CD4-positive, alpha-beta T cell treated with Interleukin-17A for 1 hour (primary cell): ENCODE measurements at places on chromosomes 4 and X.

DNA sequence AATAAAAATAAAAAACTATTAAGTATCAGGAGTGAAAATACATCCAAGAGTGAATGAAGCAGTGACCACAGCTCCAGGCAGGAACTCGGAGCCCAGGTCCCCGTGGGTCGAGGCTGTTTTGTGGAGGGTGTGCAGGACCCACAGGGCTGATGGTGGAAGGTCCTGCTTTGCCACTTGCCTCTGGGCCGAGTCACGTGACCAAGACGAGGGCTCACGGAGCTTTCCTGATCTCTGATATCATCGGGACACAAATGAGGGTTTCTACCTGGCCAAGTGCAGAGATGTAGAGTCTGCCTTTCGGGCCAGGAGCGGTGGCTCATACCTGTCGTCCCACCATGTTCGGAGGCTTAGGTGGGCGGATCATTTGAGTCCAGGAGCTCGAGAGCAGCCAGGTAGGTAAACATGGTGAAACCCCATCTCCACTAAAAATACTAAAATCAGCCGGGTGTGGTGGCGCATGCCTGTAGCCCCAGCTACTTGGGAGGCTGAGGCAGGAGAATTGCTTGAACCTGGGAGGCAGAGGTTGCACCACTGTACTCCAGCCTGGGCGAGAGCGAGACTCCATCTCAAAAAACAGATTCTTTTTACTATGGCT is 7.2 kb downstream of the SLC25A6 start:
- no peak for DNase-seq

GRCh38 chr4:89217604-89218003 is 90.0 kb downstream of the GPRIN3 start:
- DNase-seq = no peak

DNA sequence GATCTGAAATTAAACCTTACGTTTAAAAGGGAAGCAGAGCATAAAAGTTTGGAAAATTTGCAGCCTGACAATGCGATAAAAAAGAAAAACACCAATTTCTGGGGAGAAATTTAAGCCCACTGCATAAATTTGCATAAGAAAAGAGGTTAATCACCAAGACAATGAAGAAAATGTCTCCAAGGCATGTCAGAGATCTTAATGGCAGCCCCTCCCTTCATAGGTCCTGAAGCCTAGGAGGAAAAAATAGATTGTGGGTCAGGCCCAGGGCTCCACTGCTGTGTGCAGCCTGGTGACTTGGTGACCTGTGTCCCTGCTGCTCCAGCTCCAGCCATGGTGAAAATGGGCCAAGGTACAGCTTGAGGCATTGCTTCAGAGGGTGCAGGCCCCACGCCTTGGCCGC is 264.0 kb upstream of the CT83 start:
- DNase-seq = no peak

- DNase-seq = no peak
Measured at GRCh38 chr4:69984030-69984443, 11.7 kb upstream of the STATH start.

- no peak for DNase-seq
Measured at GRCh38 chrX:1841746-1842145, 226.9 kb downstream of the ASMT start.

DNA sequence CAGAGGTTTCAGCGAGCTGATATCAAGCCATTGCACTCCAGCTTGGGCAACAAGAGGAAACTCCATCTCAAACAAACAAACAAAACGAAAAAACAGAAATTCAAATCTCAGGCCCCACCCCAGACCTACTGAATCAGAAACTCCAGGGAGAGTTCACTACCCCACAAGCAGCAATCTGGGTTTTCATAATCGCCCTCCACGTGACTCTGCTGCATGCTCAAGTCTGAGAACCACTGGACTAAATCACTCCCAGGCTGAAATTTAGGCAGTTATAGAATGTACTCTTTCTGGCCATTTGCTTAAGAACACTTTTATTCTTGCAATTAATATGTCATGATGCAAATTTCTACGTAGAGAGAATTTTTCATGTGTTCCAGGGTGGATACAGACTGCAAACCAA is 287.3 kb downstream of the USP46 start:
- no peak for DNase-seq

DNA sequence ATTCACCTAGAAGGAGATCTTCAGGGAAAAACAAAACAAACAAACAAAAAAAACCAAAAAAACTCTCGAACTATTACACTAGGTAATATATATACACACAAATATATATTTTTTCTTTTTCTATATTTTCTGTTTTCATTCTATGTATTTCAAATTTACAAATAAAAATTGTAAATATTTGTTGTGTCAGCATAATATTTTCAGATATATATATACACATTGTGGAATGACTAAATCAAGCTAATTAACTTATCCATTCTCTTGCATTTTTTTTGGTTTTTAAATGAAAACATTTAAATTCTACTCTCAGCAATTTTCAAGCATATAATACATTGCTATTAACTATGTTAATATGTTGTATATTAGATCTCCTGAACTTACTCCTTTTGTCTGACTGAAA is 762.0 kb upstream of the PCDH10 start:
- DNase-seq = no peak

- DNase-seq = peak; percentile 54
Measured at GRCh38 chrX:11792461-11793421, 34.7 kb downstream of the MSL3 start.

DNA sequence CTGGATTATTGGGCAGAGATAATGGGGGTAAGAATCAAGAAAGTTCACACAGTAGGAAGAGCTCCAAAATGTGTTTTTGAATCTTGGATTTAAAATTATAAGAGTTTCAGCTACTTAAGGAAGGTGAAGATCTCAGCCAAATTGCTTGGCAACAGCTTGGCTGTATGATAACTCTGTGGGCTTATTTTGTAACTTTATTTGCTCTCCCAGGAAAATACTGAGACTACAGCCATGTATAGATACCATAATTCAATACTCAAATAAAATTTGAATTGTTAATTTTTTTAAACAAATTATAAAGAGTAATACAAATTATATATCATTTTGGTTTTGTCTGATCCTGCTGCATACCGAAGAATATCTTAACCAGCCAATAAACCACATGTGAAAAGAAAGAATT is 129.5 kb upstream of the INPP4B start:
- DNase-seq = no peak

GRCh38 chr4:20203508-20203907 is 48.2 kb upstream of the SLIT2 start:
- no peak for DNase-seq

DNA sequence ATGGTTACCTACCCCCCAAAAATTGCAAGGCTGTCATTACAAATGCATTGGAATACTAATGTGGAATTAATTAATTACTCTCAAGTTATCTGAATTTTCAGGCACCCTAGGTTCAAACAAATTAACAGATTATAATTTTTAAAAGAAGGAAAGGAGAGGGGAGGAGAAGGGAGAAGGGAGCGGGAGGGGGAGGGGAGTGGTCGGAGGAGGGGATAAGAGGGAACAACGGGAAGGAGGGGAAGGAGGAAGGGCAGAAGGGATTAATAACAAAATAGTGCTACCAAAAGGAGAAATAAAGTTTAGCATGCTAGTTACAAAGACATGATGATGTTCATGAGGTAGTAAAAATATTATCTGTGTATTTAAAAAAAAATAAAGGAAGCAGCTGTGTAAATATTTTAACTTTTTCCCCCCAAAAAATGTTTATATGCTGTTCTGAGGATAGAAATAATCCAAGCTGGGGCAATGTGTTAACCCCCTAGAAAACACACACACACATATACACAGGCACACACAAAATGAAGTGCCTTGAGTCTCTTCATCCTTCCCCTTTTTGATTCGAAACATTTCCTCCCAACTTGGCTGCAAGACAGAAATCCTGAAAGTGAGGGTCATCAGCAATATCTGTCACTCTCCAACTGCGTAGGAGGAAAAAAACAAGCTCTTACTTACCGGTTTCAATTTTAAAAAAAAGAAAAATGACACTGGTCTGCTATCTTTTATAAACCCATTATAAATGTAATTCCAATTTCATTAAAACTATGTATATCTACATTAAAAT is 58.8 kb downstream of the PPP3CA start:
- DNase-seq = no peak

DNA sequence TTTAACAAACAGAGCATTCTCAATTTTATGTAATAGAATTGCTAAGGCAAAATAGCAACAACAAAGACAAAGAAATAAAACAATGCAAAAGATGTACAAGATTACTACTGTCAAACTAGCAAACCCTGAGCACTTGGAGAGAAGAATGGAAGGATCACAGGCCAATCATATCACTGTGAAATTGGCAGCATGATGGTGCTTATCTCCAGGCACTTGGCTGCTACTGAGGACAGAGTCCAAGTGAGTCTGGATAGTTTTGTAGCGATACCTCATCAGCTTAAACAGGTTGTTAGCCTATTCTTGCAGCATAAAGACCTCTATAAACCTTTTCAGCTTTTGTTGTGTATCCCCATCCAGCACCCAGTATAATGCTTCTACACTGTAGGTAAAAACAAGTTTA is 117.7 kb downstream of the C4orf33 start:
- DNase-seq = no peak

- no peak for DNase-seq
Measured at GRCh38 chr4:148717988-148718387, 275.8 kb upstream of the NR3C2 start.

- no peak for DNase-seq
Measured at GRCh38 chr4:130855533-130855932, 1759.6 kb downstream of the C4orf33 start.

- no peak for DNase-seq
Measured at GRCh38 chr4:170853422-170854021, 763.8 kb upstream of the AADAT start.

DNA sequence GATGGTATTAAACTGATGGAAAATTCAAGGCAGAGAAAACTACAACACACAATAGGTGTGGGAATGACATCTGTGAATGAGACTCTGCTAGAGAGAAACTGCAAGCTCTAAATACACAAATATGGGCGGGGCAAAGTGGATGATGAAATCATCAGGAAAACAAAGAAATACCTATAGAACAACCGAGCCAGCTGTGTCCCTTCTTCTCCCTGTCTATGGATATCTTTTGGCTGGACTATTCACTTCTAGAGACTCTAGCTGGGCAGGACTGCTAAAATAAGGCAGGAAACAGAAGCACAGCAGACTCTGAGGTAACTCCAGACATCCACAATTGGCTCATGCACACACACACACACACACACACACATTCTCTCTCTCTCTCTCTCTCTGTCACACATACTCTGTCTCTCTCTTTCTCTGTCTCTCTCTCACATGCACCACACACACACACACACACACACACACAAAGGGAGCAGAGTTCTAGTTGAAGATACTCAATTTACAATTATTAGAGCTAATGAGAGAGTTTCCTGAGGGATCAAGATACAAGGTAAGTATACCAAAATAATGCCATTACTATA is 27.2 kb upstream of the EDNRA start:
- DNase-seq = no peak

- peak; percentile 1 for DNase-seq
Measured at GRCh38 chr4:84622959-84623358, 40.0 kb downstream of the CDS1 start.

DNA sequence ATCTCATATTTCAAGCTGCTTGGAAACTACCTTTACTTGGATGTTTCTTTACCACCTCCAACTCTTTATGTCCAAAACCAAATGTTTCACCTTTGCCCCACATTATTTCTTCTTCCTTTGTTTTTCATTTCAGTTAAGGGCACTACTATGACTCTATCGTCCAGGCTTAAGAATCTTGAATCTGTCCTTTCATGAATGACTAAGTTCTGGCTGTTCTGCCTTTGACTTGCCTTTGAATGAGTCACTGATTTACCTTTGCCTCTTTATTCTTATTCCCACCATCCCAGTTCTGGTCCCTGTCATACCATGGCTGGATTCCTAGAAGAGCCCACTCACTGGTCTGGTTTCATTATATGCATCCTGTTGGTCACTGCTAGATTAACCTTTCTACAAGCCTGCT is 30.6 kb upstream of the PLAC1 start:
- no peak for DNase-seq

DNA sequence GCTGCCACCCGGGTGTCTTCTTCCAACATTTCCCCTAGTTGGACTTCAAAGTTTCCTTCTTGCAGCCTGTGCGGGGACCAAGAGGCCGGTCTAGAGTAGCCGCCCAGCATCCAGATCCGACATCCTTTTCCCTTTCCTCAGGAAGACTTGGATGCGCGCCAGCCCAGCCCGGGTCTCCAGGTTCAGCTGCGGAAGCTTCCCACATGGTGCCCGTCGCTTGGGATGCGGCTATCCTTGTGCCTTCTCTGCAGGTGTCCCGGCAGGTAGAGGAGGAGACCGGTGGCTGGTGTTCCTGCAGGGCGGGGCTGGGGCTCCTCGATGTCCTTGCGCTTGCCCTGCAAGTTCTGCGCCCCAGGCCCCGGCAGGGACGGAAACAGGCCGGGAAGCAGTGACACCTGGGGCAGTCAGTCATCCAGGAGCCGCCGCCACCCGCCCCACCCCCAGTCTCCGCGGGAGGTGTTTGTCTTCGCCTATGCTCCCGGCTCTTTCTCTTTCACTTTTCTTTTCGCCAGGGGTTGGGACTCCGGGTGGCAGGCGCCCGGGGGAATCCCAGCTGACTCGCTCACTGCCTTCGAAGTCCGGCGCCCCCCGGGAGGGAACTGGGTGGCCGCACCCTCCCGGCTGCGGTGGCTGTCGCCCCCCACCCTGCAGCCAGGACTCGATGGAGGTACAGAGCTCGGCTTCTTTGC is at the start of gene IL15:
Gene IL15, plus strand, starts transcription at position 502 of the 689 bp plus-strand sequence. CDS start 82,882 bp downstream, outside the sequence.
- peak; percentile 78 for DNase-seq

DNA sequence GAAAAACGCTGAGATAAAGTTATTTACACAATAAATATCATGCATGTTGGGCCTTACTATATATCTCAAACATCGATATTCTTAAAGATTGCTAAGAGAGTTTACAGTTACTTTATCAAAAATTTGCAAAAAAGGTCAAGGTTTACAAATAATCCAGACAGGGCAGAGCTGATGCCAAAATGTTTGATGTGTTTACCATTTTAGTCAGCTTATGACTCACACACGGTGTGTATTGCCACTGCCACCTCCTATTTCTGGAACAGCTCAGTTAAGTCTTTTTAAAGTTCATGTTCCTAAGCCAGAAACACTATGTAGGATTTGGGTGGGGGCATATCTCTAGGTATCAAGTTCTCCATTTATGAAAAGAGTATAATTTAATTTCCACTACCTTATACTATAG is 580.6 kb downstream of the INPP4B start:
- no peak for DNase-seq

DNA sequence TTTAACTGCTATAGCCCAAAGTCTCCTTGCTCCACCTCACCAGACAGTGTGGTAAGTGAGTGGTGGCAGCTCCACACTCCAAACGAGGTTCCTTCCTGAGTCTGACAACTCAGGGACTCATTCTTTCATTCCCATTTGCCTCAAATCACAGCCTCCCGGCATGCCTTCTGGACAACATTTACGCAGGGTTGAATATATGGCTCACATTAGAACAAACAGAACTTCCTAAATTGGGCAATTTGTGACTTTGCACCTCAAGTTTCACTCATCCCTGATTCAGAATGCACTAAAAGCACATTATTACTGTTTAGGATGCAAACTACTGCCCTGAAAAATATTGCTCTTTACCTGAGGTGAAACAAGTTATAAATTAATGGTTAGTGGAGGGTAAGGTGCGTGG is 224.6 kb upstream of the PPARGC1A start:
- DNase-seq = no peak

- DNase-seq = no peak
Measured at GRCh38 chrX:45592101-45592500, 391.4 kb upstream of the DIPK2B start.

- DNase-seq = no peak
Measured at GRCh38 chr4:3703677-3704521, 62.3 kb upstream of the ADRA2C start.

GRCh38 chrX:56928546-56928945 is 66.8 kb downstream of the SPIN3 start:
- DNase-seq = no peak
